CD8-positive, alpha-beta T cell (primary cell): ENCODE measurements at places on chromosomes 7 and 10.
A peak's percentile ranks its signal among the peaks of the same experiment; 100 is the strongest.

GRCh38 chr7:112282476-112283188 is 76.1 kb downstream of the ZNF277 start:
- DNase-seq: no peak

DNA sequence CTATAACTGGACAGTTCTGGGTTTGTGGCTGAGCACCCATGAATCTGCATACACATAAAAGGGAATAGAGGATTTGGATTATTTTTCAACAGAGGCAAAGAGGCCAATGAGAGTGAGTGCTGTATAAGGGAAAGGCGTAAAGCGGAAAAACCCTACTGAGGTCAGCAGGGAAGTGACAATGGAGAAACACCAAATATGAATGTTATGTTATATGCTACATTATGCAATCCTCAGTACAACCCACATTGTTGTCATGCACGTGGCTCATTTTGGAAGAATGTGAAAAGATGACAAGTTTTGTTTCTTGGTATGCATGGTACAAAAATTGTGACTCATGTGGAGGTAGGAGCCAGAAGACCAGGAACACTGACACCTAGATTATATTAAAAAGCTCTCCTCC is 113.6 kb upstream of the AMPH start:
- no peak for DNase-seq

GRCh38 chr10:96642973-96643372 is 56.2 kb upstream of the TM9SF3 start:
- DNase-seq: peak; percentile 55

GRCh38 chr7:151579644-151580043 is 59.9 kb upstream of the RHEB start:
- DNase-seq: no peak

DNA sequence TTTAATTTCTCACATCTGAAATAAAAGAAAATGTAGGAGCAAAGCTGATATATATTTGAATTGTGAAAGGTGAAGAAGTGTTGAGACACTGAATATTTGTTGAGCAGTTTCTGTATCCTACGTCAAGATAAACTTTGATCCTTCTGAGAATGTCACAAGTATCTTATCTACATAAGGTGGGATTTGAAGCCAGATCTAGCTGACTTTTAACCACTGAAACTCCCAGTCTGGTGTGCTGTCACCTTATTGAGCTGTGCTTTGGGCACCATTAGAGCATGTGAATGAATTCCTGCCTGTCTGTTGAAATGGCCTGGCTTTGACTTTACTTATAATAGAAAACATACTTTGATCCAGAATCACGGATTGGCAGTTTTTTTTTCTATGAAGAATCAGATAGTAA is 15.2 kb downstream of the GPR141 start:
- DNase-seq: no peak

DNA sequence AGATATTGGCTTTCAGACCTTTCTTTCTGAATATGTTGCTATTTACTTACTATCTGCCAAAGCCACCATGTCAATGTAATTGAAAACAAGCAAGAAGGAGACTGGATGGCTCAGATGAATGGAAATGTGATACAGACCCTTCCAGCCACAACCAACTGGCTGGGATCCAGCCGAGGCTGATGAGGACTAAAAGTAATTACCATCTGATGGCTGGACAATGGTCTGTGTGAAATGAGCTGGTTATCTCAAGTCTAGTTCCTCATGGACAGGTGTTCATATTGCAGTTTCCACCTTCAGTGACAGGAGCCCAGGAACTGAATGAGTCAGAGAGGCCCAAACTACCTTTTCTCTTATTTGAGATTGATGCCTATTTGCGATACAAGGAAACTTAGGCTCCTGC is 267.5 kb downstream of the GATA3 start:
- DNase-seq: no peak
